ENCODE measurements at places on chromosomes 4 and X.

GRCh38 chr4:114807759-114808404 lies 209.3 kb downstream of the UGT8 start:
- DNase-seq: no peak

DNA sequence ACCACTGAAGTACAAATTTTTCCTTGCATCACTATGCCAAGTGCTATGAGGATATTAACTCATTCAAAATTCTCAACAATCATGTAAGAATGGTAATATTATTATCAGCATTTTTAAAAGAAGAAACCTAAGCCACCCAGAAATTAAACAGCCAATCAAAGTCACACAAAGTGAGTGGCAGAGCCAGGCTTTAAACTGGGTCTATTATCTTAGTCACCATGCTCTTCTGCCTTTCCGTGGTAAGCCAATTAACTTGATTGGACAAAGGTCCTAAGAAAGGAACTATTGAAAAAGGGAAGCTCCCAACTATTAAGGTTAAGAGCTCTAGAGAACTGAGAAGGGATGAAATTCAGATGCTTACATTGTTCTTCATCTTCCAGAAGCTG lies 111.5 kb downstream of the ASB9 start:
- DNase-seq: no peak

DNA sequence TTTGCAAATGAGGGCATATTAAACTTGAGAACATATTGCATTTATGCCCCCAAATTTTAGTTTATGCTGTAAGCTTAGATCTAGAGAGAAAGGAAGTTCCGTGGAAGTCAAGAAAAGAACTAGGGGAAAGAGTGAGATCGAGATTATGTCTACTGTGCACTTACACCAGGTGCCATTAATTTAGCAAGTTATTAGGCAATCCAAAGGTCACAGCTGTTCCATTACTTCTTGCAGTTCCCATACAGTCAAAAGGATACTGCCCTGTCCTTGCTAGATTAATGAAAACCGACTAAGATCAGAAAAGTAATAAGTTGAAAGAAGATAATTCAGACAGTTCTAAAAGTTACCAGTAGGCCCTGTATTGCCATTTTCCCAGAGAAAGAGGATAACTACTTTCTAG lies 49.3 kb upstream of the SLC7A11 start:
- no peak for DNase-seq

GRCh38 chrX:87376896-87377295 lies 140.7 kb upstream of the KLHL4 start:
- DNase-seq: no peak

DNA sequence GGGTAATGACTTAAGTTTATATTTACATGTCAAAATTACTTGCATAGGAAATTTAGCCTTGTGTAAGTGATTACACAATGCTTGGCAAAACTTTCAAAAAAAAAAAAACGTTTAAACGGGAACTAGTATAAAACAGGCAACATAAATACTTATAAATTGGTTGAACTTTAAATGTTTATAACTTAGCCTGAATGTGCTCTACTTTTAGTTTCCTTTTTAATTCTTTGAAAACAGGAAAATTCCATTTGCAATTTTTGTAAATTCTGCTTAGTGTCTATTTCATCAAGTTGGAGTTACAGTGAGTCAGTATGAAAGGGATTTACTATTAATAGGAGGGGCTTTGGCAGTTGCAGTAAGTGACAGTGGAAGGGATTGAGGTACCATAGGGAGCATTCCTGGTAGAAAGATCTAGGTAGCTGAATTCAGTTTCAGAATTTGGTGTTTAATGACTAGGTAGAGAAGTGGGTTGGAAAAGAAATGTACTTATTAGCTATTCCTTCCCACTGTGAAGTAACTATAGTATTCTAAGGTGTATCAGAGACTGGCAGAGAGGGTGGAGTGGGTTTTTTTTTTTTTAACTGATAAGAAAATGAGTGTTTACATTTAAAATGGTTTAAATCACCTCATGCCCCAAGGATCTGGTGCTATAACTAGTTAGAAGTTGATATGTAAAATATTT lies 2.8 kb downstream of the STAG2 start:
- DNase-seq: no peak

- DNase-seq: no peak
Observed at GRCh38 chrX:23052324-23052723, 52.6 kb downstream of the DDX53 start.

Measured in substantia nigra (tissue), 51 donors.